ENCODE measurements at places on chromosomes 6 and 20.

GRCh38 chr6:74937936-74938335, 267.9 kb downstream of the COL12A1 start:
- no peaks in the 10 kb centered on the region for H3K36me3 ChIP-seq
- no peak for DNase-seq
- H3K4me1 ChIP-seq: no peaks in the 10 kb centered on the region
- no peaks in the 10 kb centered on the region for H3K27me3 ChIP-seq
- H3K4me3 ChIP-seq: no peak overlapping the region
- no peak overlapping the region for H3K27ac ChIP-seq

DNA sequence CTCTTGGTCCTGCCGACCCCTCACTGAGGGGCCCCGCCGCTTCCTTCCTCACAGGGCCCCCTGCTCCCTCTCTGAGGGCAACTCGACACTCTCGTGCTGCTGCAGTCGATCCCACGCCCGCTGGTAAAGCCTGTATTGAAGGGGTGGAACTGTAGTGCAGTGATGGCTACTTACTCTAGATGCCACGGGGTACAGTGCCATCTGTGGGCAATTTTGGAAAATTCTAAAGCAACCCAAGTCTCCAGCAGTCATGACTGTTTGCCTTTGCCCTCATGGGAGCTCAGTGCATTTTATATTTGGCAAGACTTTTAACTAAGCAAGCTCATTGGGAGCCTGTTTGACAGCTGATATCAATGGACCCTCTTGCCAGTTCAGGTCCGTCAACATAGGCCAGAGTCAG, 6.5 kb upstream of the C6orf136 start:
- no peak overlapping the region for H3K27ac ChIP-seq
- DNase-seq: no peak

GRCh38 chr6:82033631-82034211, 213.8 kb downstream of the IBTK start:
- no peak overlapping the region for H3K27ac ChIP-seq
- H3K27me3 ChIP-seq: no peaks in the 10 kb centered on the region
- H3K4me1 ChIP-seq: no peaks in the 10 kb centered on the region
- H3K36me3 ChIP-seq: no peaks in the 10 kb centered on the region
- H3K4me3 ChIP-seq: no peak overlapping the region
- DNase-seq: no peak

DNA sequence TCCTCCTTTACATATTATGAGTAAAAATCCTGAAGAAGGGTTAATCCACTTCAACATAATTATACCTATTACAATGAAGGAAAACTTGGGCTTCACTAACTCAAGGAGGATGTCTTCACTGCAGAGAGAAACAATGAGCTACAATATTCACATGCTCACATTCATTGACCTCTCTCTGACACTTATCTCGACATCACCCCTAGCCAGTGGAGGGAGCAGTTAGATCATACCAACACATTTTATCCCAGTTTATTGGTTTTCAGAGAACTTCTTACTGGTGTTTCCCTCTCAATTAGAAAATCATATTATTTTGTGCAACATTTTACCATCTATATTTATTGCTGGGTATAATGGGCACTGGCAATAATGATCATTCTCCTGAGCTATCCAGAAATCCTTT, 646.5 kb downstream of the TENT5A start:
- H3K27me3 ChIP-seq: no peaks in the 10 kb centered on the region
- no peaks in the 10 kb centered on the region for H3K4me1 ChIP-seq
- no peak overlapping the region for H3K4me3 ChIP-seq
- no peak overlapping the region for H3K27ac ChIP-seq

DNA sequence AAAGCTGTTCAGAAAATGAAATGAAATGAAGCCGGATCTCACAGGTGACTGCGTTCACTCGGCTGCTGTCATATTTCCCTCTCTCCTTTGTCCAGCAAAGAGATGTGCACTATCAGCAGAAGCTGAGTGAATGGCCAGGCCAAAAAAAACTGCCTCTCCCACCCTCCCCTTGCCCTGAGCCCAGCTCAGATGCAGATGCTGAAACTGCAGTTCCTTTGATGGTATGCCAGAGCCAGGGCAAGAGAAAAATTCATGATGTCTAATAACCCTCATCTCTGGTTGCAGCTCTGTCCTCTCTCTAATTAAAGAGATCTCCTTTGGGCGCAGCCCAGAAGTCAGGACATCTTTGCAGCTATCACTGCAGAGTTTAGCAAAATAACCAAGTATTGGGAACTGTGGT, 210.5 kb upstream of the RIN2 start:
- no peak overlapping the region for H3K4me3 ChIP-seq
- no peaks in the 10 kb centered on the region for H3K36me3 ChIP-seq
- DNase-seq: no peak
- H3K4me1 ChIP-seq: no peaks in the 10 kb centered on the region
- no peak overlapping the region for H3K27ac ChIP-seq

GRCh38 chr6:108598305-108598863, 37.7 kb downstream of the FOXO3 start:
- no peaks in the 10 kb centered on the region for H3K36me3 ChIP-seq
- DNase-seq: no peak
- no peaks in the 10 kb centered on the region for H3K4me1 ChIP-seq
- no peak overlapping the region for H3K27ac ChIP-seq
- no peaks in the 10 kb centered on the region for H3K27me3 ChIP-seq

DNA sequence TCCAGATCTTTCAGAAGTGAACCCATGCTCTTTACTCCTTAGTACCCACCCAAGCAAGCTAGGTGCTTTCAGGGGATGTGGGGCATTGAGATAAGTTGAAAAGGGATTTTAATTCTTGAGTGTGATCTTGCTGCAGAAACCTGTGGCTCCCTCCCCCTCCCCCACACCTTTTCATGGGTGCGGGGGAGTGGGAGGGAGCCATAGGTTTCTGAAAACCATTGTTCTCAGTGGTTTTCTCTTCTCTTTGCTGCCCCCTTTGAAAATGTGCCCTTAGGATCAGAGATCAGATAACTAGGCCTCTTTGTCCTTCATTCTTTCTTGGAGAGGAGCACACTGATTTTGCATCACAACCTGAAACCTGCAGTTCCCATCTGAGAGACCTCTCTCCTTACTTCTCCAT, 2.4 kb downstream of the PCSK2 start:
- H3K36me3 ChIP-seq: no peaks in the 10 kb centered on the region
- H3K4me1 ChIP-seq: no peaks in the 10 kb centered on the region
- H3K27ac ChIP-seq: no peak overlapping the region
- H3K27me3 ChIP-seq: peaks cover 8% of the 10 kb centered on the region

DNA sequence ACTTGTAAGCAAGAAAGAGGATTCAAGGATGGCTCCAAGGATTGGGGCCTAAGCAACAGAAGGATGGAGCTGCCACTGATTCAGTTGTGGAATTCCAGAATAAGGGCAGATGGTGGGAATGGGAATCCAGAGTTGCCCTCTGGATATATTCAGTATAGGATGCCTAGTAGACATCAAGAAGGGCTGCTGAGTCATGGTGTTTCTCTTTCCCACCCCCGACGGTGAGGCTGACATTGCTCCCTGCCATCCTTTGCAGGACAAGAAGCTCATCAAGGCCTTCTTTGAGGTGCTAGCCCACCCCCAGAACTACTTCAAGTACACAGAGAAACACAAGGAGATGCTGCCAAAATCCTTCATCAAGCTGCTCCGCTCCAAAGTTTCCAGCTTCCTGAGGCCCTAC, 11.2 kb upstream of the ZNF76 start:
- no peaks in the 10 kb centered on the region for H3K27me3 ChIP-seq
- H3K4me1 ChIP-seq: no peaks in the 10 kb centered on the region
- no peak overlapping the region for H3K27ac ChIP-seq
- DNase-seq: no peak

GRCh38 chr20:40293740-40294139, 395.3 kb downstream of the MAFB start:
- H3K4me1 ChIP-seq: no peaks in the 10 kb centered on the region
- H3K4me3 ChIP-seq: no peak overlapping the region
- DNase-seq: no peak

- no peak overlapping the region for H3K4me3 ChIP-seq
- no peak overlapping the region for H3K27ac ChIP-seq
- DNase-seq: no peak
- no peaks in the 10 kb centered on the region for H3K4me1 ChIP-seq
These were observed 742.7 kb upstream of the SLC35B3 start for GRCh38 chr6:9178071-9178470.

DNA sequence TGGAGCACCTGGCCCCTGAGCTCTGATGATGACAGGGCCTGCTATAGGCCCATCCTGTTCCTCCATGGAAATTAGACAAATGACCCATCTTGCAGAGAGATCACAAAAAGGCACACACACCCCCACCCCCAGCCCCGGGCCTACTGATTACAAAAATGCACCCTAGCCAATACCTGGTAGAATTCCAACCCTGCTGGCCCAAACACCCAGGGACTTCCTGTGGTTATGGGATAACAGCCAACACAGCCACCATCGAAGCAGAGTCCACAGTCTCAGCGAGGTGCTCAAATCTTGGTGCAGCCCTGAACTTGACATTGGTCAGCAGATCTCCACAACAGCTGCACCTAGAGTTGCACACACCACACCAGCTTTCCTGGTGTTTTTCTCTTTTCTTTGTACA, 17.0 kb downstream of the NCR2 start:
- no peak for DNase-seq
- H3K27ac ChIP-seq: no peak overlapping the region
- H3K4me3 ChIP-seq: no peak overlapping the region
- no peaks in the 10 kb centered on the region for H3K4me1 ChIP-seq
- H3K36me3 ChIP-seq: no peaks in the 10 kb centered on the region

DNA sequence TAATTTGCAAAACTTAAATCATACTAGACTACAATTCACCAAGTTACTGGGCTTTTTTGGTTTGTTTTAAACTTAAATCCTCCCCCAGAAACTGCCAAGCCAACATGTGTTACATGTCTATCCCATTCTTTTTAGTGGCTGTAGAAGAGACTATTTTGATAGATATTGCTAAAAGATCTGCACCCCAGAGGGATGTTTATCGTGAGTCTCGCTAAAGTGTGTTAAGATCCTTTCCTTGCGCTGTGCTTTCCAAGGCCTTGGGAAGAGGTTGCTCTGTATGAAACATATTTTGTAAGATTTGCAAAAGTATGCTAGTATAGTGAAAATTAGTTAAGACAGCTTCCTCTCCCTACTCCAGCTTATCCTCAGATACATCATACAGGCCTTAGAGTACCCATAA, 63.0 kb downstream of the GPX5 start:
- peaks cover 38% of the 10 kb centered on the region for H3K27me3 ChIP-seq
- no peak overlapping the region for H3K27ac ChIP-seq
- H3K4me1 ChIP-seq: peaks cover 6% of the 10 kb centered on the region

DNA sequence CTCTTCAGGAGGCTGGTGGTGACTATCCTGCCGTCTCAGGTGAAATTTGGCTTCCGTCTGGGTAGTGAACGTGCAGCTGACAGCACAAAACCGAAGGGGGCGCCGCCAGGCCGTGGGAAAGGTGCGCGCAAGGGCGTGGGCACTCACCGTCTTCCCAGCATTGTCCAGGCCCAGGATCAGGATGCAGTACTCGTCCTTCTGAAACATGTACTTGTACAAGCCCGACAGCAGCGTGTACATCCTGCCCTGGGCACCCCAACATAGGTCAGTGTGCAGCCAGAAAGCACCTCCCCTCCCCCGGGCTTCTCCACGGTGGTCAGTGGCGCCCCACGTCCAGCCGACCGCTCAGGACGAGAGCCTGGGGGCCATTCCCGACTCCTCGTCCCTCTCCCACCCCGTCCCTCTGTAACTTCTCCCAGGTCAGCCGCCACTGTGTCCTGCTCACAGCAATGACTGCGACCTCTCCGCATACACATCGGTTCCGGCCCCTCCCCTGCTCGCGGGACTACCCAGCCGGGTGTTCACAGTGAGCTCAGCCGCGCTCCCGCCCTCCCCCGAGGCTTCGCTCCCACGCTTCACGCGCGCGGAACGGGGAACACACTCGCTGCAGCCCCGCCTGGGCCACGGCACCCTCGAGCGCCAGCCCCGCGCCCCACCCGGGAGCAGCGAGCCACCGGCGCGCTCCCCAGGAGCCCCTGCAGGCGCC, 771 bp downstream of the ARFRP1 start:
- H3K4me3 ChIP-seq: peak overlapping the region; percentile 65
- peaks cover 34% of the 10 kb centered on the region for H3K4me1 ChIP-seq
- peak; percentile 30 for DNase-seq
- H3K36me3 ChIP-seq: peaks cover 42% of the 10 kb centered on the region
- H3K27me3 ChIP-seq: no peaks in the 10 kb centered on the region
- H3K27ac ChIP-seq: peak overlapping the region; percentile 71

DNA sequence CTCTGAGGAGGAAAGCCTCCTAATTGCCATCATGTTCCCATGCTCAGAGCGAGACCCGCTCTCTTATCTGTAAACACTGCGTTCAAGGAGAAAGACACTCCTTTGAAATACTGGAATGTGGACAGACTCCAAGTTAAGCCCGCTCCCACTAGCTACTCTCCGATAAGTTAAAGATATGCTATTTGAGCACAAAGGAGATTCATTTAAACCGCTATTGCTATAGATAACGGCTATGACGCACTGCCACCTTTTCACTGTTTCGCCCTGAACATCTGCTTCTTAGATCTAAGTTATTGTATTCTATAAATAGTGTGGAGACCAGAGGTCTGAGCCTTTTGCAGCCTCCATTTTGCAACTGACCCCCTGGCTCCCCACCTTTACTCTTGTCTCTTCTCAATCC, 82.3 kb downstream of the GPX5 start:
- peaks cover 20% of the 10 kb centered on the region for H3K27me3 ChIP-seq
- no peak overlapping the region for H3K27ac ChIP-seq
- H3K4me3 ChIP-seq: no peak overlapping the region
- H3K36me3 ChIP-seq: no peaks in the 10 kb centered on the region

DNA sequence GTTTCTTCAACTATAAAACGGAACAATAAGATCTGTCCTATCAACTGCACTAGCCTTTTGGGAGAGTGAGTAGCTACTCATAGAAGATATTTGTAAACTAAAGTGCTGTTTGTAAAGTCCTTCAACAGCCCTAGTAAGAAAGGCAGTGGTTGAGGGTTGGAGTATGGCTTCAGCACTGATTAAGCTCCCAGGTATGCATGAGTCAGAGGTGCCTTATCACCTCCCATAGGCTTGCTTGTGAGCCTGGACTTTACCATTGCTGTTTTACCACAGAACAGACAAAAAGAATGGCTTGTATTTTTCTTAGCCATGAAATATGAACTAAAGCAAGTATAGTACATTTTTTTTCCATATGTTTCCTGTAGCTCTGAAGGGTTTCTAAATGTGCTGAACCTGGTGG, 44.1 kb downstream of the SAMD3 start:
- no peaks in the 10 kb centered on the region for H3K27me3 ChIP-seq
- peaks cover 6% of the 10 kb centered on the region for H3K36me3 ChIP-seq
- DNase-seq: no peak
- H3K4me1 ChIP-seq: no peaks in the 10 kb centered on the region

DNA sequence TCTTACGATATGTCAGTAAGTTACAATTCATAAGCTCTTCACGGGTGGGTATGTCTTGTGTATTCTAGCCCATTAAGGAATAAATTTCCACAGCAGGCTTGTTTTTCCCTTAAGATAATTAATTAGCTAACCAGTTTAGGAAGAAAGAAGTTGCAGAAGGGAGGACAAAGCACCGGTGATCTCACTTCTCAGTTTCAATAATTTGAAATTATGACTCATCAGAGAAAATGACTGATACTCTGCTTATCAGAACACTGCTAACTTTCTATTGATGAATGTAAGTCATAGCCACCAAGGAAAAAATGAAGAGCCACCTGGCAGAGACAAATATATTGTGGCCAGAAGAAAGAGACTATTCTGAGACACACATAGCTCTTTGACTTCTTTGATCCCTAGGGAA, 35.0 kb upstream of the ENTPD6 start:
- no peaks in the 10 kb centered on the region for H3K36me3 ChIP-seq
- H3K4me3 ChIP-seq: no peak overlapping the region
- no peaks in the 10 kb centered on the region for H3K4me1 ChIP-seq
- no peaks in the 10 kb centered on the region for H3K27me3 ChIP-seq
- no peak overlapping the region for H3K27ac ChIP-seq
- no peak for DNase-seq

- no peaks in the 10 kb centered on the region for H3K4me1 ChIP-seq
- no peaks in the 10 kb centered on the region for H3K36me3 ChIP-seq
- H3K4me3 ChIP-seq: no peak overlapping the region
- no peak overlapping the region for H3K27ac ChIP-seq
These were observed 973.2 kb upstream of the SLC35B3 start for GRCh38 chr6:9408402-9409117.

All from effector memory CD4-positive, alpha-beta T cell (primary cell).